Right atrium auricular region (tissue), 2 donors: ENCODE measurements at places on chromosomes 13 and 19.

DNA sequence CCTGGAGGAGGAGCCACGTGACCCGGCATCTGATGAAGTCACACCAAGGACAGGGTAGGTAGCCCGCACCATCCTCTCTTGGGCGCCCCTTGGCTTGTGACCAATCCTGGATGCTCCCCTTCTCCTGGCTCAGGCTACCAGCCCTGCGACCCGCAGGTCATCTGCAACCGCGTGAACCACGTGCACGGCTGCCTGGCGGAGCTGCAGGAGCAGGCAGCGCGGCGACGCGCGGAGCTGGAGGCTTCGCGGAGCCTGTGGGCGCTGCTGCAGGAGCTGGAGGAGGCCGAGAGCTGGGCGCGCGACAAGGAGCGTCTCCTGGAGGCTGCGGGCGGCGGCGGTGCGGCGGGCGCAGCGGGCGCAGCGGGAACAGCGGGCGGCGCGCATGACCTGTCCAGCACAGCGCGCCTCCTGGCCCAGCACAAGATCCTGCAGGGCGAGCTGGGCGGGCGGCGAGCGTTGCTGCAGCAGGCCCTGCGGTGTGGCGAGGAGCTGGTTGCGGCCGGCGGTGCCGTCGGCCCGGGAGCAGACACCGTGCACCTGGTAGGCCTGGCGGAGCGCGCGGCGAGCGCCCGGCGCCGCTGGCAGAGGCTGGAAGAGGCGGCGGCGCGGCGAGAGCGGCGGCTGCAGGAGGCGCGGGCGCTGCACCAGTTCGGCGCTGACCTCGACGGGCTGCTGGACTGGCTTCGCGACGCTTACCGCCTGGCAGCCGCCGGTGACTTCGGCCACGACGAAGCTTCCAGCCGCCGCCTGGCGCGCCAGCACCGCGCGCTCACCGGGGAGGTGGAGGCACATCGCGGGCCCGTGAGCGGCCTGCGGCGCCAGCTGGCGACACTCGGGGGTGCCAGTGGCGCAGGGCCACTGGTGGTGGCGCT, 45.9 kb downstream of the SPTBN4 start:
- H3K27ac ChIP-seq: no peak overlapping the region
- no peaks in the 10 kb centered on the region for H3K36me3 ChIP-seq
- no peak overlapping the region for H3K4me3 ChIP-seq

- peak overlapping the region; percentile 53 for H3K4me3 ChIP-seq
- H3K27ac ChIP-seq: peak overlapping the region; percentile 87
- H3K36me3 ChIP-seq: peaks cover 12% of the 10 kb centered on the region
- peak; percentile 95 for DNase-seq
- no peaks in the 10 kb centered on the region for H3K27me3 ChIP-seq
- no peaks in the 10 kb centered on the region for H3K4me1 ChIP-seq
Measured at GRCh38 chr19:40662925-40663694, 27.3 kb downstream of the NUMBL start.

DNA sequence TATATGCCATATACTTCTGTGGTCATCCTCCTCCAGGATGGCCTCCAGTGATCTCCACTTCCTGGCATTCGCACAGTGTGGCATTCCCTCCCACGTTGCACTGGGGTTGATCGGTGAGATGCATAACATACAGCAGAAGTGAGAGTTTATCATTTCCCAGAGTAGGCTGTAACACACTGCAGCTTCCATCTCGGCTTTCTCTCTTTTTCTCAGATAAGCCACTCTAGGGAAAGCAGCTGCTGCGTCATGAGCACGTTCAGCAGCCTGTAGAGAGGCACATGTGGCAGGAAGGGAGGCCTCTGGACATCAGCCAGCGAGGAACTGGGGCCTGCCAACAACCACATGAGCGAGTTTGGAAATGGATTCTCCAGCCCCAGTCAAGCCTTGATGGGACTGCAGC, 807.1 kb downstream of the DIAPH3 start:
- DNase-seq: peak; percentile 79
- H3K27me3 ChIP-seq: no peaks in the 10 kb centered on the region
- H3K27ac ChIP-seq: peak overlapping the region; percentile 44
- H3K36me3 ChIP-seq: no peaks in the 10 kb centered on the region
- no peak overlapping the region for H3K4me3 ChIP-seq

DNA sequence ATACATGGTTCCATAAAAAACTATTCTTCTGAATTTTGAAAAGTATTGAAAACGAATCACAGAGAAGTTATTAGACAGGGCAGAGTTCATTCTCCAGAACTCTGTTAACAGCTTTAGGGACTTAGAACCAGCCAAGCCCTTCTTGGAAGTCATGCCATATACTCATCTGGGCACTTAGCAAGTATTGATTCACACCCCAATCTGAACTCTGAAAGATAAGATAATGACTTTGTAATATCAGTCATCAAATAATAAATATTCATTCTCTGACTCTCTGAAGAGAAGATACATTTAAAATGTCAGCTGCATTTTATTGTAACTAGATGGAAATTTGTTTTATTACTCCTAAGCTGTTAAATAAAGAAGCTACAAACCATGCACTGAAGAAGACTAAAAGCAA, 43.8 kb upstream of the ITM2B start:
- no peaks in the 10 kb centered on the region for H3K4me1 ChIP-seq
- no peaks in the 10 kb centered on the region for H3K27me3 ChIP-seq
- DNase-seq: no peak
- H3K36me3 ChIP-seq: no peaks in the 10 kb centered on the region
- no peak overlapping the region for H3K4me3 ChIP-seq

DNA sequence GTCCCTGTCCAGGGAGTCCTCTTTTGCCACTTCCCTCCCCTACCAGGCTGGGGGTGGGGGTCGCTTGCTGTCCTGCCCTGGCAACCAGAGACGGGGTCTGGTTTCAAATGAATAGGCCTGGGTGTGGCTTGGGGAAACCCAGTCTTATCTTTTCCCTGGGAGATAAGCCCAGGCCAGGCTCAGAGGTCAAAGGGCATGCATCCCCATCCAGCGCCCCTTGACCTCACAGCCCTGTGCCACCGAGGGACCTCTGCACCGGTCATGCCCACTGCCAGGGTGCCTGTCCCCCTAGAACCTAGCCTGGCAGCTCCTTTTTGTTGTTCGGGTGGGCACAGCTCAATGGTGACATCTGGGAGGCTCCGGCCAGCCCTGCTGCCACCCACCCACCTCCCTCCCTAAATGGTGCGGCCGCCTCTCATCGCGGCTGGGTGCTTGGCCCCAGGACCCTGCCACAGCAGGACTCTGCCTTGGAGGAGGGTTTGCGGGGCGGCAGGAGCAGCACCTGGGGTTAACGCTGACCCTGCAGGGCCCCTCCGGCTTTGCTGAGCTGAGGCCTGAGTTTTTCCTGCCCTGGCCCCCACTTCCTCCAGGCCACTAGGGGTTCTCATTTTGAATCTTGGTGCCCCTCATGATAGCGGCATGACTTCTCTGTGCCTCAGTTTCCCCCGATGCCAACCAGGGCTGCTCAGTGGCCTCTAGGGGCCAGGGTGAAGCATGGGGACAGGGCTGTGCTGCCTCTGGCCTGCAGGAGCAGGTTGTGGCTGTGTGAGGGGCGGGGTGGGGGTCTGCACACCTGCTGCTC, 2.9 kb upstream of the CERS1 start:
- no peaks in the 10 kb centered on the region for H3K27me3 ChIP-seq
- H3K36me3 ChIP-seq: peaks cover 21% of the 10 kb centered on the region
- no peaks in the 10 kb centered on the region for H3K4me1 ChIP-seq
- no peak overlapping the region for H3K4me3 ChIP-seq
- no peak overlapping the region for H3K27ac ChIP-seq

- no peaks in the 10 kb centered on the region for H3K4me1 ChIP-seq
- no peaks in the 10 kb centered on the region for H3K27me3 ChIP-seq
- peak overlapping the region; percentile 84 for H3K4me3 ChIP-seq
- no peak overlapping the region for H3K27ac ChIP-seq
Measured at GRCh38 chr19:55406091-55406825, 1.3 kb downstream of the UBE2S start.

GRCh38 chr13:64289702-64290101, 2874.1 kb upstream of the PCDH20 start:
- DNase-seq: no peak
- H3K4me1 ChIP-seq: no peaks in the 10 kb centered on the region
- H3K36me3 ChIP-seq: no peaks in the 10 kb centered on the region
- H3K27ac ChIP-seq: no peak overlapping the region

DNA sequence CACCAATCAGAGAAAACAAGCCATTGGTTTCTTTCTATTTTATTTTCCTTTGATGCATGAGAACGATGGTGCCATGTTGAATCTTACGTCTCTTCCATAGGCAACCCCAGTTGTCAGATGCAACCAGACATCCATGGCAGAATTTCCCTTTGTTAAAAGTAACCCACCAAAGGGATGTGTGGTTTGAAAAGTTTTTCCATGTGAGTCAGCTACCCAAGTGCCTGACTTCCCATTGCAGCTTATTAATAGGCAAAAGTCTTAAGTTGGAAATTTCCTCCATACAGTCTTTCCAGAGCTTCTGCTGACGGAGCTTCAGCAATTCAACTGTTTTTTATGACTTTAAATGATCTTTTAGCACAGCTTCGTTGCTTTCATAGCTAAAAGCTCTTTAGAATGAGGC, 73.8 kb upstream of the FAM216B start:
- H3K4me3 ChIP-seq: no peak overlapping the region
- no peaks in the 10 kb centered on the region for H3K36me3 ChIP-seq
- H3K4me1 ChIP-seq: no peaks in the 10 kb centered on the region
- peak overlapping the region; percentile 92 for H3K27ac ChIP-seq

DNA sequence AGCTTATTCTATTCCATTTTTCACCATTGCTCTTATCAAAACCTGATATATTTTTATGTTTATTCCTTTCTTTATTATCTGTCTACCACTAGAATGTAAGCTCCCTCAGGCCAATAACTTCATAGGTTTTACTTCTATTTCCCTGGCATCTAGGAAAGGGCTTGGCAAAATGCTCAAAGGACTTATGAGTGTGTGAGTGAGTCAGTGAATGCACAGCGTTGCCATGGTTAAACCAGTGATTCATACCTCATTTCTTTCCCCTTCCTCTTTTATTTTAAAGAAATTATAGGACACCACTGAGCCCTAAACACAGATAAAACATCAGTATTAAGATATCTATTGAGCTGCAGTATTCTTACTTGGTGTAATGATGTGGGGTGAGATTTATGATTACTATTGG, 162.1 kb downstream of the GPC6 start:
- DNase-seq: no peak
- no peak overlapping the region for H3K4me3 ChIP-seq
- no peaks in the 10 kb centered on the region for H3K27me3 ChIP-seq
- no peaks in the 10 kb centered on the region for H3K36me3 ChIP-seq

DNA sequence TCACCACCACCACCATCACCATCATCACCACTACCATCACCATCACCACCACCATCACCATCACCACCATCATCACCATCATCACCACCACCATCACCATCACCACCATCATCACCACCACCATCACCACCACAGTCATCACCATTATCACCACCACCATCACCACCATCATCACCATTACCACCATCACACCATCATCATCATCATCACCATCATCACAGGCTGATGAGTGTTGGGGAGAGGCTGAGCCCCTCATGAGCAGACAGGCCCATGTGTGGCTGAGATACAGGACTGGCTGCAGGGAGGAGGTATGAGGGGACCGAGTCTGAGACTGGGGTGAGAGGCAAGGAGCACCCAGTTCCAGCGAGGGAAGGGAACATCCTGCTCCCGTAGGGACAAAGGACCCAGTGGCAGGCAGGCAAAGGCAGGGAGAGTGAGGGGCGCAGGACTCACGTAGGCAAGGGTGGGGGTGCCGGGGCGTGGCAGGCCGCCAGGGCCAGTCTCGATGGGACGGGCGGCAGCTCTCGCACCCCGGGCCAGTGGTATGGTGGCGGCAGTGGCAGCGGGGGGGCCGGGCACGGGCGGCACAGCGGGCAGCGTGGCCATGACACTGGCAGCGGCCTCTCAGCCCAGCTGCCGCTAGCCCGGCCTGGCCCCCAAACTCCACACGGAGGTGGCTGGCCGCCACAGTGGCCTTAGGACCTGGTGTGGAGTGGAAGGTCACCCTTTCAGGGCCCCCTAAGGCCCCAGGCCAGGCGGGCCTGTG, 2.7 kb downstream of the NTN5 start:
- no peak for DNase-seq
- H3K27me3 ChIP-seq: no peaks in the 10 kb centered on the region
- no peaks in the 10 kb centered on the region for H3K4me1 ChIP-seq
- no peak overlapping the region for H3K4me3 ChIP-seq
- no peaks in the 10 kb centered on the region for H3K36me3 ChIP-seq

DNA sequence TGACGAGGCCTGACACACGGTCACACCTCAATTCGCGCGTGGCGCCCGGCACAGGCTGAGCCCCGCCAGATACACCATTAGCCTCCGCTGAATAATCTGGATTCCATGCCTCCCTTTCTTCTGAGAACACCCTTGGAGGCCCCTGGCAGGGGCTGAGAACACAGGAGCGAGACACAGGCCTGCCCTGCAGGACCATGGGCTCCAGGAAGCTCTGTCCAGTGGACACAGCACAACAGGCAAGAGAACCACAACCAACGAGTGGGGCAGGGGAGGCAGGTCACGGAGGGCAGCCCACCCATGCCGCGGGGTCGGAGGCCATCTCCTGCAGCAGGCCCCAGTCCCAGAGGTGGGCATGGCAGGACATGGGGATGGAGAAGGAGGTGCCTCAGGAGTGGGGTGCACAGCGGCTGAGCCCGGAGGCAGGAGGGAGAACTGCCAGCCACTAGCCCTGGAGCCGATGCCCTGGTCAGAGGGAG, 75.8 kb upstream of the C13orf46 start:
- H3K4me3 ChIP-seq: no peak overlapping the region
- H3K4me1 ChIP-seq: no peaks in the 10 kb centered on the region
- H3K36me3 ChIP-seq: peaks cover 7% of the 10 kb centered on the region
- DNase-seq: no peak
- no peak overlapping the region for H3K27ac ChIP-seq

DNA sequence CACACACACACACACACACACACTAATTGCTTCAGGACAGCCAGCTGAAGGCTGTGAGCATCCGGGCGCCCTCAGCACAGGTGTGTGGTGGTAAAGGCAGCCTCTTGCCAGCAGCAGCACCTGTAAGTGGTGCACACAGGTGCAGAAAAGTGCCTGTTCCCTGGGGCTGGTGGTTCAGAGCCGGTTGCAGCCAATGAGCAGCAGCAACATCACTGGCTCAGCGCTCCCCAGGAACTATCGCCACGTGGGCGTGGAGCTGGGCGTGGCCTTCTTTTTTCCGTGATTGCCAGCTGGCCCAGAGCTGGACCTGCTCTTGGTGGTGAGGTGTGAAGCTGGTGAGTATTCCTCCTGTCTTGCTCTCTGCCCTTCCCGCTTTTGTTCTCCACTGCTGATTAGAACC, at the start of gene NLRP5:
TSS of gene NLRP5 (plus strand) at position 289 of the 400 bp plus-strand sequence.
- no peaks in the 10 kb centered on the region for H3K27me3 ChIP-seq
- no peak within 1 kb of the TSS for H3K4me3 ChIP-seq
- H3K4me1 ChIP-seq: no peaks in the 10 kb centered on the region
- DNase-seq: no peak
- no peaks in the 10 kb centered on the region for H3K36me3 ChIP-seq

GRCh38 chr19:39264306-39265290, 3.6 kb upstream of the IFNL2 start:
- no peak overlapping the region for H3K27ac ChIP-seq
- H3K27me3 ChIP-seq: peaks cover 4% of the 10 kb centered on the region
- no peak for DNase-seq
- H3K4me3 ChIP-seq: no peak overlapping the region

GRCh38 chr19:50358483-50359327, 6.7 kb downstream of the NAPSA start:
- peak overlapping the region; percentile 28 for H3K4me3 ChIP-seq
- H3K27me3 ChIP-seq: no peaks in the 10 kb centered on the region
- peak overlapping the region; percentile 89 for H3K27ac ChIP-seq
- H3K36me3 ChIP-seq: no peaks in the 10 kb centered on the region
